Substantia nigra (tissue), 51 donors: ENCODE measurements at places on chromosomes 5 and 9.

- DNase-seq, result no peak
Observed at GRCh38 chr9:109600142-109600541, 102.0 kb upstream of the PTPN3 start.

- no peak for DNase-seq
Observed at GRCh38 chr5:102625928-102626327, 127.1 kb upstream of the SLCO6A1 start.

DNA sequence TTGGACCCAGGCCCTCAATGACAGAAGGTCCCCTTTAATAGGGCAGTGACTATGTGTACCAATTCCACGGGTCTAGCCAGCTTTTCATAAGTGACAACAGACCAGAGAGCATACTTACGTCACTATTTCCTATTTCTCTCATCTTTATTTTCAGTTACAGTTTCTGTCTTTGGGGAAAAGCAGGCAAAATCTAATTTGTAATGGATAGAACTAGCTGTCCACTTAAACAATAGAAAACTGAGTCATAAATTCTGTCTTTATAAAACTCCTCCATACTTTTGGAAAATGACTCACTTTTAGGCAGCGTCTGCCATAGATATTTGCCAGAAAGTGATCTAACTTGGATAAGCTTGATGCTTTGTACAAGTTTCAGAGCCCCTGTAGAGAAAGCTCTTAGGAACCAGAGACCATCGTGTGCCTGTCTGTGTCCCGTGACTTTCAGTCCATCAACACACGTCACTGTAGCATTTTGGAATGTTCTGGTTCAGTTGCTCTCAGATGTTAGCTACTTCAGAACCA lies 101.9 kb downstream of the F2RL2 start:
- DNase-seq, result no peak

- no peak for DNase-seq
Observed at GRCh38 chr5:22926574-22926973, 73.4 kb upstream of the CDH12 start.

DNA sequence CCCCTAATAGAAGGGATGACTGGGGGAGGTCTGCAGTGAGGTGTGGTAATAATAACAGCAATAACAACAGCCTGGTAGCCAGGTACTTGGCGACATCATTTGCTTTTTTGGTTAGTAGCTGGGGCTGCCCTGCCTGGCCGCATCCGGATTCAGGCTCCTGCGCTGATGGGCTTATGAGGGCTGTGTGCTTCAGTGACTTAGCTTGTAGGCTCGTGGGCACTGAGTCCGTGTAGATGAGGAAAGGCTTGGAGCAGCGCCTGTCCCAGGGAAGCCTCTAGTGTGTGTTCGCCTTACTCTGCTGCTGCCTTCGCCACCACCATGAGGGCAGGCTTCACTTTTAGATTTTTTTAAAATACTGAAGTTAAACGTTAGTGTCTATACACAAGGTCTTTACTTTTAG lies 4.5 kb downstream of the NDUFS6 start:
- no peak for DNase-seq

DNA sequence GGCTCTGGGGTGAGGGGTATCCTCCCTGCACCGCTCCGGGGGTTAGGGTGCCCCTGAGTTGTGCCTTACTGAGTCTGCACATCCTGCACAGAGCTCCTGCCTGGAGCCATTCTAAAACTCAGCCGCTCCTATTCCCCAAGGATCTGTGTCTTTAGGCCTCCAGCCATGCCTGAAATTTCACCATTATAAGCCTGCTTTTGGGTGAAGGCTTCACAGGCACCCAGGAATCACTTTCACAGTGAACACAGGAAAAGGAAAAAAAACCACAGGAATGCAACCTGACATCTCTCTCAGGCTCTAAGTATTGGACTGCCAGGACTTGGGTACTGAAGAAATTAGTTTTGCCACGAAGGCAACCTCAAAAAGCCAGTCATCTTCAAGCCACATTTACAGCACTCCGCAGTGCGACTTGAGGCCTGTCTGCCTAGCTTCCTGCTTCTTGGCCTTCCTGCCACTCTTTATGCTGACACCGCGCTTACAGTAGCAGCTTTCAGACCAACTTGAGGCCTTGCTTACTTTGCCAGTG lies 30.9 kb downstream of the GALNT10 start:
- DNase-seq, result no peak

GRCh38 chr5:80686757-80687156 lies 32.0 kb upstream of the DHFR start:
- no peak for DNase-seq

GRCh38 chr5:76710991-76711390 lies 4.9 kb upstream of the F2R start:
- no peak for DNase-seq

DNA sequence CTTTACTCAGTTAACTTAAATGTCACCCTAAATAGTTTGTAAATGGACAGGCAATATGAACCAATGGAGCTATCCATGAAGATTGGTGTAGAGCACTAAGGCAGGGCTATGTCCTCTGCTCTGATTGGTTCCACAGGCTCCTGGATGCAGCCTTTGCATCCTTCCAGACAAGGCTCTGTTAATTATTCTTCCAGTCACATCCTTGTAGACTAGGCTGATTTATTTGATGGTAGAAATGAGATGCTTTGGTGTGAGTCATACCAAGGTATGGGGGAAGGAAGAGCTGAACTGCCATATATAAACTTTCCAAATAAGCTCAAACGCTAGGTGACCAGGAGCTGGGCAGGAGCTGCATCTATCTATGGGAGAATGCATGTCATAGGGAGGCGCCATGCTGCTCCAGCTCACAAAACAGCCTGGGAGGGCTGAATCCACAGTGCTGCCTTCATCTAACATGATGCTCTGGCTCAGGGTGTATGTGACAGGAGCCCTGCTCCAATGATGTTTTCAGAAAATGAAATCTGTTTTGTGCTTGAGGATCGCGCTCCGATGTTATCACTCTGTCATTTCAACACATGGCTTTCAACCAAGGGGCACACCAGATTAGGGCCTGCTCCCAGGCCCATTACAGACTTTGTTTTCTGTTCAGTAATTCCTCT lies 818.0 kb upstream of the ZNF608 start:
- DNase-seq, result no peak

DNA sequence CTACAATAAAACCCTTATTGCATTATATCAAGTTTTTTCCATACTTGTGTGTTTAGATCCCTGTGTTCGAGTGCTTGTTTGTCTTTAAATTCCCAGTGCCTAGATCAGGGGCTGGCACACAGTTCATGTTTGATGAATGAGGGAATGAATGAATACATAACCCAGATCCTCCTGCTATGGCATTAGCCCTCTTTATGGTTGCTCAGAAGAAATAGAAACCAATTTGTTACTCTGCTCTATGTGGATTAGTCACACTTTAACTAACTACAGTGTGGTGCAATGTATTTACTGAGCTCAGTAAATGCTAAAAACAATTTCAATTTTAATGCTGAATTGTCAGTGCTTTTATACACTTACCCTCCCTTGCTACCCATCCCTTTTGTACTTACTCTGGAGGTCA lies 16.4 kb upstream of the GALNT10 start:
- no peak for DNase-seq

GRCh38 chr5:137658324-137658723 lies 77.6 kb downstream of the KLHL3 start:
- DNase-seq, result no peak

GRCh38 chr9:97984188-97985057 lies 1.3 kb downstream of the ANP32B start:
- DNase-seq, result peak; percentile 68

- DNase-seq, result no peak
Observed at GRCh38 chr9:82022121-82022520, 33.5 kb downstream of the SPATA31D1 start.

GRCh38 chr5:173069671-173070070 lies 13.5 kb downstream of the CREBRF start:
- DNase-seq, result no peak

- DNase-seq, result no peak
Observed at GRCh38 chr5:142926549-142926948, 156.4 kb downstream of the ARHGAP26 start.

- no peak for DNase-seq
Observed at GRCh38 chr9:93587284-93587650, 10.9 kb downstream of the PHF2 start.

DNA sequence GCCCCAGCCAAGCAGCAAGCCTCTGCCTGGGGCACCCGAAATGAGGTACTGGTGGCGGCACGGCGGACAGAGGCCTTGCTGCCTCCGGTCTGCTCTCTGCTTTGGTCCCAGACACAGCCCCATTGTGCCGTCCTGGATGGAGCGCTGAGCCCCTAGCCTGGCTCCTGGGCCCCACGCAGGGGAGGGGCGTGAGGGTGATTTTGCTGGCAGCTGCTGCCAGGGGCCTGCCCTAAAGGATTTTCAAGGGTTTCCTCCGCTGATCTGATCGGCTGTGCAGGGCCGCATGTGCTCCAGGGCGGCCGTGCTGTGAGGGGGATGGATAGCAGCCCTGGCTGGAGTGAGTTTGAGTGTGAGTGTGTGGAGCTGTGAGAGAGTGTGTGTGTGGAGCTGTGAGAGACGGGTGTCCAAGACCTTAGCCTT lies 1.3 kb downstream of the GPSM1 start:
- peak; percentile 33 for DNase-seq

DNA sequence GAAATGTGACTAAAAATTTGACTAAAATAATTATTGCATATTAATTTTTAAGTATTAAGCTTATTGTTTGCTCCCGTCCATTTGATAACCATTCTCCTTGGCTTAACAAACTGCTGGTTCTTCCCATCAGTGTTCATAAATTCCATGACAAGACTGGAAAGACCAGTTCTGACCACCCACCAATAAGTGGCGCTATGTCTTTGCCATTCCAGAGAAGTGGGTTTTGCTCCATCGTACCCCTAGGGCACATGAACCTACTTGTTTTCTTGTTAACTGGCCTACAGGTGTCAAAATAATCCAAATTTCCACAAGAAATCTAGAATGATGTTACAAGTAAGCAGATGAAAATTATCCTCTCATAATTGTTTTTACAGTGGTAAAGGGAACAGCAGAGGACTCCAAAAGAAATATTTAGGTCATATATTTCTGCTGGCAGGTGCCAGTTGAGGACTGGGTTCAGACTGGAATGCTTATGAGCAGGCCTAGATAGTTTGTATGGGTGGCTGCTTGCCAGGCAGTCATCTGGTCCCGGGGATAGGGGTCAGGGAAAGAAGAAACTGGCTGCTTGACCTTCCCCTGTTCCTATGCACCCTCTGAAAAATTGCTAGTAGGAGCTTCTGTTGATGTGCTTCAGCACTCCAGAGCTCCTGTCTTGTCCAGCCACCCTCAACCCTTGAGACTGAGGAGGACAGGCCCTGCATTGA lies 283.1 kb upstream of the ADAMTSL1 start:
- no peak for DNase-seq

- no peak for DNase-seq
Observed at GRCh38 chr5:150215979-150216944, 26.4 kb downstream of the SLC6A7 start.

DNA sequence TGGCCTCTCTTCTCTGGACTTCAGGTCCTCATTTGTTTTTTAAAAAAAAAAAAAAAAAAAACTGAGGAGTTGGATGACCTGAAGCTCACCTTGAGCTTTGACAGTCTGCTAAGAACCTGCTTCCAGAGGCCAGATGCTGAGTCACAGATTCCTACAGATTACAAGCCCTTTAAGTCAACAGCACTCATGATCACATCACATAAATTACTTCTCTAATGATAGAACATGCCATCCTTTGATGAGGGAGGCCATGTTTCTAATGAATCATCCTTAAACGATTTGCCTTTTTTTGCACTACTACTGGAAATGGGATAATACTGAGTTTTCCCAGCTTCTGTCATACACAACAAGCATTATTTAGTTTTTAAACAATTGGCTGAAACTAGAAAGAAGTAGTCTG lies 34.2 kb upstream of the MYOT start:
- no peak for DNase-seq

GRCh38 chr5:757931-758697 lies 26.4 kb downstream of the ZDHHC11B start:
- DNase-seq, result peak; percentile 28

DNA sequence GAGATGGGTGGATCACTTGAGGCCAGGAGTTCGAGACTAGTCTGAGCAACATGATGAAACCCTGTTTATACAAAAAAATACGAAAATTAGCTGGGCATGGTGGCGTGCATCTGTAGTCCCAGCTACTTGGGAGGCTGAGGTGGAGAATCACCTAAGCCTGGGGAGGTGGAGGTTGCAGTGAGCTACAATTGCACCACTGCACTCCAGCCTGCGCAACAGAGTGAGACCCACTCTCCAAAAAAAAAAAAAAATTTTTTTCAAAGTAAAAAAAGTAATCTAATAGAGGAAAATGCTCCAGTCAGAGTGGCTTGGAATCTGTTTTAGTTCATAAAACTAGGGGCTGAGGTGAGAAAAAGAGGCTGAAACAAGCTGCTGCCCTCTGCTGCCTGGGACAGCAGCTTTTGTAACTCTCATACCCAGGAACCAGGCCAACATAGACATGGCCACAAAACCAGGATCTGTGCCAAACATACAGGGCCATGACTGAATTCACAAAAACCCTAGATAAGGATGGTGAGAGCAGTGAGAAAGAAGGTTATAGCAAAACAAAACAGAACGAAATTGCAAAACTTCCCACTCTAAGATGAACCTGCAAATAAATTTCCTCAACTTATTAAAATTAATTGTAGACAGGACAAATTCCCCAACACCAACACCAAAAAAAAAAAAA lies 13.1 kb upstream of the DCAF12 start:
- no peak for DNase-seq

GRCh38 chr9:18935541-18935940 lies 97.5 kb downstream of the SAXO1 start:
- DNase-seq, result no peak

DNA sequence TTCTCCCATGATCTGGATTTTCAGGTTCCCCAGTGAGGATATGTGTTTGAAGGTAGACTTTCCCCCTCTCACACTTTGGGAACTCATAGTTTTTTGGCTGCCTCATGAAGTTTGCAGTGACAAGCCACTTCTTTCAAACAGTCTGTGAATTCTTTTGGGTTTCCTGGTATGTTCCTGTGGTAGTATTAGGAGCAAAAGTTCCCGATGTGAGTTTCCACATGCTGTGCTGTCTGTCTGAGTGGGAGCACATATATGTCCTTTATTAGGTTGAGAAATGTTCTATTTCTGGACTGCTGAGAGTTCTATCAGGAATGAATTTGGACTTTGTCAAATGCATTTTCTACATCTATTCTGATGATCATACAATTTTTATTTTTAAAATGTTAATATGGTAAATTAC lies 273.2 kb upstream of the TARS1 start:
- DNase-seq, result no peak

DNA sequence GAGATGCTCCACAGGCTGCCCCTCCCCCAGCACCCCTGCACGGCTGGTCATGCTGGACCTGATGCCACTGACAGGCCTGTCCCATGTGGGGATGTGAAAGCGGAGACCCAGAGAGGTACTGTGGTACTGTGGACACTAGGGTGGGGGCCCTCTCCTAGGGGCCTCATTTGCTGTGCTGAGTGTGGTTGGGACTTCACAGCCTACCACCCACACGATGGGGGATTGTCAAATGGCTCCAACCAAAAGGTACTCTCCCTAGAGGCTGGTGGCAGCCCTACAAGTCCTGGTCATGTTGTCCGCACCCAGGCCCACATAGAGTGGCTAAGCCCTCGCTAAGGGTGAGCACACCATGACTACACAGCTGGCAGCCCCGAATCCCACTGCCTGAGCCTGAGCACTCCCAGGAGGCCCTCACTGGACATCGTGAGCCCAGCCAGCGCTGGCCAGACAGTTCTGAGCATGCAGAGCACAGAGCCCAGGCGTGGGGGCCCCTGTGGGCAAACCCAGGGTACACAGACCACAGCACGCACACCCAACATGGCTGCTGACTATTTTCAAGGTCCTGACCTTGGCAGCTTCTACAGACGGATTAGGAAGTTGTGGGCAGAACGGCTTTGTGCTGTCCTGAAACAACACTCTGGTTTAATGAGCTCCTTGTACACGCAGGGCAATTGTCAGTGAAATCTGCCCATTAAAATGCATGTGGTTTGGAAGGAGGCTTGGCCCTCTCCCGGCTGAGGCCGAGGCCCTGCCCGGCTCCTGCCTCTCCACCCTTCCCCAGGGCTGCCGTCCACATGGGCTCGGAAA lies 214.1 kb downstream of the HSPA4 start:
- DNase-seq, result no peak
